Cerebellar cortex (tissue), 1 donor: ENCODE measurements at places on chromosomes 2 and 18.

DNA sequence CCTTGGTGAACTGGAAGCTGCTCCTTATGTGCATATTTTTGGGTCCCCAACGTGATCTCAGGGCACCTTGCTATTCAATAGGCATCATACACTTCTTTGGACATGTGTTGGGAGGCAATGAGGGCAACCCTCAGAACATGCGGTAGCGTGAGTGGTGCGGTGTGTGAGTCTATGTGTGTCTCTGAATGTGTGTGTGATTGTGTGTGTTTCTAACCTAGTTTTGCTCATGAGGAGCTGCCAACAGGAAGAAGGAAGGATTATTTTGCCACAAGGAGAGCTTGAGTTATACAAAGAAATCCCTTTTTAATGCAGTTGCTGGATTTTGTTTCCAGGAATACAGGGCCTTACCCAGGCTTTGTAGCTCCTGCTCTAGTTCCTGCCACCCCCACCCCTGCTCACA, 75.8 kb upstream of the ITGA6 start:
- no peak for DNase-seq

- no peak for DNase-seq
These were observed 90.1 kb downstream of the GAREM1 start for GRCh38 chr18:32380559-32380958.

- DNase-seq = no peak
These were observed 13.2 kb upstream of the AGAP1 start for GRCh38 chr2:235480614-235481013.

DNA sequence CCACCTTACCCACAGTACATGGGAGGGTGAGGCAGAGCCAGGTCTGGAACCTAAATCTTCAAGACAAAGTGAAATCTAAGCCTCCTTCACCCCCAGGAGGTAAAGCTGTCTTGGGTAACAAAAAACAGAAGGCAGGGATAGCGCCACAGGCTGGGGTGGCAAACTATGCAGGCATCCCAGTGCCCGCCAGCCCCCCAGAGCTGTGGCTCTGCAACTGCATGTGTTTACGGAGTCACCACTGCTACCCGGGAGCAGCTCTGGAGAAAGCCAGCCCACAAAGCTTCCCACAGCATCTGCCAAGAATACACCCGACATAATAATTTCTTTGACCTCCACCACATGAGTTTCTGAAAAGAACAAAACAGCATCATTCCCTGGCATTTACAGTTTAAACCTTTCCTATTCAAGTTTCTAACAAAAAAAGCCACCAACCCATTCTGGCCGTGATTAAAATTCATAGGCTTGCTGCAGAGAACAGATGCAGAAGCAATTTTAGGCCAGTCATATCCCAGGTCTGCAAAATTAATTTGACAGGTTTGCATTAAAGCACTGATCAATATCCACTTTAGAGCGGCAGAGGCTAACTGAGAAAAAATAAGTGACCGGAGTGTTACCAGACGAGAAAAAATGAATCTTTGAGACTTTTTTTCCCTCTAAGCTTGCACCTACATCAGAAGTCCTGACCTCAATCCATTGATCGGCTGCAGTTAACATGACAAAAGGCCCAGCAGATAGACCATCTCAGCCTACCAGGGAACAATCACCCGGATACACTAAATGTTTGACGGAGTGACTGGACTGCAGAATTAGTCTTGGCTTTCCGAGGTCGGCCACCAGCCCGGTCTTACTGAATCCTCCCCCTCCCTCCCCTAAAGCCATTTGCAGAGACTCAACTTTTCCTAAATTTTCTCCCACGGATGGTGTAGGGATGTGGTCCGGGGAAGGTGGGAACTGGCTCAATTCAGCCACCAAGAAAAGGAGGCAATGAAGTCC, 309.6 kb upstream of the SKOR2 start:
- DNase-seq = no peak

- no peak for DNase-seq
These were observed 4.5 kb downstream of the ATIC start for GRCh38 chr2:215316336-215316735.

- DNase-seq = peak; percentile 77
These were observed 193.5 kb upstream of the TCF4 start for GRCh38 chr18:55781481-55781957.

- no peak for DNase-seq
These were observed 129.8 kb downstream of the RAPGEF4 start for GRCh38 chr2:172865422-172865821.

- no peak for DNase-seq
These were observed 20.7 kb downstream of the SPTBN1 start for GRCh38 chr2:54476852-54477251.
